NCI-H460 (cell line): ENCODE measurements at places on chromosomes 3 and 15.
A peak's percentile ranks its signal among the peaks of the same experiment; 100 is the strongest.

DNA sequence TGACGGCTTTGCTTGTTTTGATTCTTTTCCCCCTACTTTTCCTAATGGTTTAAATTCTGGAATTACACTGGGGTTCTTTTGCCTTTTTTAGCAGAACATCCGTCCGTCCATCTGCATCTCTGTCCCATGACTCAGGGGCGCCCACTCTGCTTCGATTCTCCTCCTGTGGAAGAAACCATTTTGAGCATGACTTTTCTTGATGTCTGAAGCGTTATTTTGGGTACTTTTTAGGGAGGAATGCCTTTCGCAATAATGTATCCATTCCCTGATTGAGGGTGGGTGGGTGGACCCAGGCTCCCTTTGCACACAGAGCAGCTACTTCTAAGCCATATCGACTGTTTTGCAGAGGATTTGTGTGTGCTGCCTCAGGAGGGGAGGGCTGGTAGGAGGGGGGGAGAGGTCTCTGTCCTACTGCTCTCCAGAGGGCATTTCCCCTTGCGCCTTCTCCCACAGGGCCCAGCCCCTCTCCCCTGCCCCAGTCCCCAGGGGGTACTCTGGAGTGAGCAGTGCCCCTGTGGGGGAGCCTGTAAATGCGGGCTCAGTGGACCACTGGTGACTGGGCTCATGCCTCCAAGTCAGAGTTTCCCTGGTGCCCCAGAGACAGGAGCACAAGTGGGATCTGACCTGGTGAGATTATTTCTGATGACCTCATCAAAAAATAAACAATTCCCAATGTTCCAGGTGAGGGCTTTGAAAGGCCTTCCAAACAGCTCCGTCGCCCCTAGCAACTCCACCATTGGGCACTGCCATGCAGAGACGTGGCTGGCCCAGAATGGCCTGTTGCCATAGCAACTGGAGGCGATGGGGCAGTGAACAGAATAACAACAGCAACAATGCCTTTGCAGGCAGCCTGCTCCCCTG, 19.5 kb upstream of the BSN start:
- DNase-seq: no peak

DNA sequence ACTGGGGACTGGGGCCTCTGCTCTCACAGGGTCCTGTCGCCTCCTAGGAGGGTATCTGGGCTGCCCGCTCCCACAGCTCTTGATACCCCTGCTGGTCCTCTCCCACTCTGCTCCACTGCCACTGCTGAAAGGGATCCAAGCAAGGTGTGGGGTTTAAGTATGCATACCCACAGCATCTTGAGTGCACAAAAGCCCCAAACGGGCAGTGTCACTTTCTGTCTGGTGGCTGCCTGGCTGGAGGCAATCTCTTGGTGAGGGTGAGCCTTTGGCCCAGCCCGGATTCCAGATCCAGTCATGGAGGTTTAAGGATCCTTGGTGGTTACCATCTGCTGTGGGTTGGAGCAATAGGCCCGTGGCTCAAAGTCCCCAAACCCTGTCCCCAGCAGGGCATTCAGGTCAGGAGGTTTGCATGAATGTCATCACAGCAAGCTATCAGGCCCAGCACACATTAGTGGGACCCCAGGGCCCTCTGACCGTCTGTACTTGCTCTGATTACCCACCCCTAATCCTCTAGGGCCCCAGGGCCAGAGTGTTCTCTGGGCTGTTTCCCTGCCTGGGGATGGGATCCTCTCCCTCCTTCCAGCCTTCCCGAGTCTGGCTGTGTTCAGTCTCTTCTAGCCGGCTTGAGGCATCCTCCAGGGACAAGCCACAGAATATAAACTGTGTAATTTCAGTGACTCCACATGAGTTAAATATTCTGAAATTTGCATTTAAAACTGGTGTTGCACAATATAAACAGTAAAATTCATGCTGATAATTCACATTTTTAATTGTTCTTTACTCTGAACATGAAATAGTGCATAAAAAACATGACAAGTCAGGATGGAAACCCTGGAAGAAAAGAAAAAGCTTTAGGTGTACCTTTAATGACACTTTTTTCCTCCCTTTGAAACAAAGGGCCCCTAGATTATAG, 4.9 kb upstream of the TJP1 start:
- DNase-seq: no peak

DNA sequence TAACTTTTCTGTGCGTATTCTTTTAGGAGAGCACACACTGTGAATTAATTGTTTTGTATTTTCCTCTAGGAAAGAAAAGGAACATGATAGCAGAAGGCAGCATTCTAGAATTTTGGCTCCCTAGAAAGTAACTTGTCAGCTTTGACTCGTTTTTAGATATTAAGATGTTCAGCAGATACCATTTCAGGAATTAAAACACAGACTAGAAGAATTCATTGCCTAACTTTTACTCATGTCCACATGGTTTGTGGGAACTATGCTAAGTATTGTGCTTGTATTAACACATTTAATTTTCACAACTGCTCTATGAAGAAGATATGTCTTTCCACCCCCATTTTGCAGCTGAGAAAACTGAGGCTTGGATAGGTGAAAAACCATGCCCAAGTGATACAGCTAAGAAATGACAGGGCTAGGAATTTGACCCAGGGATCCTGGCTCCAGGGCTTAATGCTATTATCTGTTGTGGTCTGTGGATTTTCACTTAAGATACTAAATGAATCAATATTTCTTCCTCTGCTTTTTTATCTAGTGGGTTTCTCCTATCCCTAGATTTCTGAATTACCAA, 128.8 kb downstream of the MITF start:
- DNase-seq: no peak

- peak; percentile 1 for DNase-seq
Measured at GRCh38 chr3:121155028-121155427, 247.0 kb downstream of the STXBP5L start.

GRCh38 chr3:43995547-43996378, 245.9 kb upstream of the TOPAZ1 start:
- no peak for DNase-seq

DNA sequence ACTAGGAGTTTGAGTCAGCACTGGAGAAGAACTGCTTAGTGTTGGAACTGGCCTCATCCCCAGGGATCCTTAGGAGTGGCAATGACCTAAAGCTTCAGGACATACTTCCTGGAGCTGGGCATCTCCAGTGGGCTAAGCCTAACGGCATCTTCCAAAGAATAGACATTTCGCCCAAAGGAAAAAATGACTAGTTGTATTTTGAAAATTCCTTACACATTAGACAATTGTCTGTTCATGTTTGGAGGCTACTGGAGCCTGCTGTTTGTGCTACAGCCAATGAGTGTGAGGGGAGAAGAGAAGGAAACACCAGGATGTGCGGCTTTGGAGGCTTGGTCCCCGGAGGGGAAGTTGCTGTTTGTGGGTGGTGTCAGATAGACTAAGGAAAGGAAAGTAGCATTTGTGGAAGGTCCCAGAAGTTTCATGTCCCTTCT, 77.6 kb downstream of the POLR2M start:
- no peak for DNase-seq
